AG04450 (cell line): ENCODE measurements at places on chromosomes 11 and 22.

- no peak for DNase-seq
These were observed 74.1 kb upstream of the SHANK2 start for GRCh38 chr11:71326328-71326940.

DNA sequence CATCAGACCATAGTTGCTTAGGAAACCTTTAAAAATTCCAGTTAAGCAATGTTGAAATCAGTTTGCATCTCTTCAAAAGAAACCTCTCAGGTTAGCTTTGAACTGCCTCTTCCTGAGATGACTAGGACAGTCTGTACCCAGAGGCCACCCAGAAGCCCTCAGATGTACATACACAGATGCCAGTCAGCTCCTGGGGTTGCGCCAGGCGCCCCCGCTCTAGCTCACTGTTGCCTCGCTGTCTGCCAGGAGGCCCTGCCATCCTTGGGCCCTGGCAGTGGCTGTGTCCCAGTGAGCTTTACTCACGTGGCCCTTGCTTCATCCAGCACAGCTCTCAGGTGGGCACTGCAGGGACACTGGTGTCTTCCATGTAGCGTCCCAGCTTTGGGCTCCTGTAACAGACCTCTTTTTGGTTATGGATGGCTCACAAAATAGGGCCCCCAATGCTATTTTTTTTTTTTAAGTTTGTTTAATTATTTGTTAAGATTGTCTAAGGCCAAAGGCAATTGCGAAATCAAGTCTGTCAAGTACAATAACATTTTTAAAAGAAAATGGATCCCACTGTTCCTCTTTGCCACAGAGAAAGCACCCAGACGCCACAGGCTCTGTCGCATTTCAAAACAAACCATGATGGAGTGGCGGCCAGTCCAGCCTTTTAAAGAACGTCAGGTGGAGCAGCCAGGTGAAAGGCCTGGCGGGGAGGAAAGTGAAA is 73.4 kb downstream of the NCAPD3 start:
- DNase-seq = no peak

GRCh38 chr11:108142304-108142703 is 20.9 kb downstream of the ACAT1 start:
- no peak for DNase-seq

DNA sequence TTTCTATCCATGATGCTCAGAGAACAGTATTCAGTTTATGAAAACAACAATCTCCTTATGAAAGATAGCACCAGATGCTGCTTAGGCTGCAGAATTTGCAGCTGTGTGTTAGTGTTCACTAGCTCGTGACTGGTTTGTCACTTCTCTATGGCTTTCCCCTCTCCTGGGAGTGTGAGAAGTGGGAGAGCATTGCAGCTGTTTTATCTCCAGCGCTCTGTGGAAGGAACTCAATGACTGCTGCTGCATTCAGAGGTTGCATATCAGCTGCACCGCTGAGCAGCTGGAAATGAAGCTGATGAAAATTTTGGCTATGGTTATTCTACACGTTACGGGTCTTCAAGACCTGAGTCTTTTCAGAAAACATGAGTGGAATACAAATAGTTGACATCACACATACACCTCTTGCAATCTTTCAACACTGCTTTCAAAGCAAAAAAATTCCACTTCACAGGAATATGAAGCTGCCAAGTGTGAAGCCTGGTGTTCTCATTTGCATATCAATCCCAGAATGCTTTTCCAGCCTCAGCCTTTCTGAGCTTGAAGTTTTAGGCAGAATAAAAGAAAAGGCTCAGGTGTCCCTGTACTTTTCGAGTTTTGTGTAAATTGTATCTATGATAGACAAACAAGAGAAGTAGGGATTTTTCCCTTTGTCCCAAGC is 149.3 kb upstream of the DDI1 start:
- no peak for DNase-seq

DNA sequence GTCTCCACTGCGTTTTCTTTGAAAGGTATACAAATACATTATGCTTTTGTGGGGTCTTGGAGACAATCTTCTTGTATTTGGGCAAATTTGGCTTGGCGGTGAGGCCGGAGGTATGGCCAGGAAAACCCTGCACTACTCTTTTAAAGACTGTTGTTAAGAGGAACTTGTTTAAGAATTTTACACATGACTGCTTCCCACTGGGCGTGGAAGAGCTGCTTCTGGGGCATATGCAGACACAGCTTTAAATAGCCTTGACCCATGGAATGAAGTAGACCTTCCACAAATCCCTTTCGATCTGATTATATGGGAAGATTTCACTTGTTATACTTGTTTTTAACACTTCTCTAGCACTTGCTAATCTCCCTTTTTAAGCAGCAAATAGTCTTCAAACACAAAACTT is 453.6 kb downstream of the MN1 start:
- DNase-seq = no peak

DNA sequence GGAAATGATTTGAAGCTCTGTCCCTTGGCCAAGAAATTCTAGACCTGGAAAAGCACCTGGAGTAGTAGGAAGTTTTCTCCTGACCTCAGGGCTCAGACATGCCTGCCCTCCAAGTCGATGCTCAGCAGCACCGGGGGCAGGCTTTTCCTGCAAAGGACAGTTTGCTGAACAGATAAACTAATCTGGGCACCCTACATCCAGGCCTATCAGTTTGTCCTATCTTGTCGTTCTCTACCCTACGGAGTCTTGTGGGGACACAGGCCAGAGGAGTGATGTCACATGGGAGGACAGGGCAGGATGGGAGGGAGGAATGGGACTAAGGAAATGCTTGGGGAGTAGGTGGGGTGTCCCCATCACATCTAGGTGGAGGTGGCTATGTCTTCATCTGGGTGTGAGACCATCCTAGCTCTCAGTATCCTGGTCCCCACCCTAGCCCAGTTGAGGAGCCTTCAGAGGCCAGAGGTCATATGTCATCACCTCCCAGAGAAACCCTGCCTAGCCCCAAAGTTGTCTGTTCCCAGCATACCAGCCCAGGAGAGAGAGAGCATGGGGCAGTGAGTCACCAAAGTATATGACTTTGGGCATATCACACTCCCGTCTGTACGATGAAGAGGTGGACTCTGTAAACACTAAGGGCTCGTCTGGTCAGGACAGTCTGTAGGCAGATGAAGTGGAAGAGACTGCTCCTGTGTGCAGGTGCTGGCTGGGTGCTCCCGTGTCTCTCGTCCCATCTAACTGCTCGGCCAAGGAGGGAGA is 18.1 kb upstream of the FCHSD2 start:
- DNase-seq = no peak

GRCh38 chr11:66178871-66179270 is 89.6 kb upstream of the RAB1B start:
- DNase-seq = no peak

- no peak for DNase-seq
These were observed 5.2 kb upstream of the HINFP start for GRCh38 chr11:119116235-119116594.

GRCh38 chr11:65903068-65903481 is 2.9 kb upstream of the FOSL1 start:
- no peak for DNase-seq
